A549 (cell line): ENCODE measurements at places on chromosomes 11 and 22.

- no peak for DNase-seq
These were observed 8.6 kb upstream of the GTSE1 start for GRCh38 chr22:46287873-46288751.

- no peak for DNase-seq
These were observed 27.5 kb downstream of the LINC01488 start for GRCh38 chr11:69508974-69509373.

GRCh38 chr11:72700146-72700545 is 25.9 kb upstream of the PDE2A start:
- DNase-seq: no peak

- no peak for DNase-seq
These were observed 522 bp downstream of the CORO1B start for GRCh38 chr11:67442504-67443404.

GRCh38 chr11:9251311-9251710 is 13.8 kb downstream of the DENND5A start:
- DNase-seq: no peak

DNA sequence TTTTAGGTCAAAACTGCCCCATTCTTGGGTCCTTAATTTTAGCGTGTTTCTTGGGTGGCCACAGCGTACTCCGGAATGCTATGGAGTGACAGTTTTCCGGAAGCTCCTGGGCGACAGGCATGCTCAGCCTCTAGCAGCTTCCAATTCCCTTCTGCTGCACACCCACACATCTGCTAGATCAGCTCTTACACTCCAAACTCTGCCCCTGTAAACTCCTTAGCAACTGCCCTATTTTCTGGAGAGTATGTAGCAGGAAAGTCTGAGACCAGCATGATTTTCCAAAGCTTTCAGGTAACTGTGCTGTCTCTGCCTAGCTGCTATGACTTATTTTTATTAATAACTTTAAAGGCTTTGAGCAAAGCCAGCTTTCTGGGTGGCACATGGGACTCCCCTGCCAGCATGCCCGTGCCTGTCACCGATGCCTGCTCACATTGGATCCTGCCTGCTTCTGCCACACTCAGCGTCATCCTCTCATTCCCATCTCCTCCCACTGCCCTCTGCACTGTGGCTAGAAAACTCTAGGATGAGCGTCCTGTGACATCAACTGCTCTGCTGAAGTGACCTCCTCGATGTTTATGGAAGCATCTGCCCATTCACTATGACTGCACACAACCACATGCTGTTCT is 17.3 kb downstream of the TOLLIP start:
- no peak for DNase-seq

GRCh38 chr22:19057539-19057938 is 64.7 kb downstream of the DGCR2 start:
- no peak for DNase-seq

- DNase-seq: no peak
These were observed 29.4 kb downstream of the PPP2R1B start for GRCh38 chr11:111736621-111737443.

- peak; percentile 88 for DNase-seq
These were observed 39.0 kb downstream of the CTNND1 start for GRCh38 chr11:57800444-57801182.

- no peak for DNase-seq
These were observed 55.8 kb upstream of the PAK1 start for GRCh38 chr11:77529685-77530084.

GRCh38 chr22:37205046-37205445 is 7.2 kb downstream of the SSTR3 start:
- no peak for DNase-seq

GRCh38 chr22:49212002-49212401 is 615.7 kb downstream of the BRD1 start:
- DNase-seq: no peak

GRCh38 chr11:5369789-5370188 is 13.8 kb upstream of the OR51M1 start:
- DNase-seq: peak; percentile 1

GRCh38 chr22:37401401-37402183 is 25.7 kb downstream of the ELFN2 start:
- no peak for DNase-seq

- DNase-seq: peak; percentile 67
These were observed 56.4 kb downstream of the MYH9 start for GRCh38 chr22:36331306-36331911.

DNA sequence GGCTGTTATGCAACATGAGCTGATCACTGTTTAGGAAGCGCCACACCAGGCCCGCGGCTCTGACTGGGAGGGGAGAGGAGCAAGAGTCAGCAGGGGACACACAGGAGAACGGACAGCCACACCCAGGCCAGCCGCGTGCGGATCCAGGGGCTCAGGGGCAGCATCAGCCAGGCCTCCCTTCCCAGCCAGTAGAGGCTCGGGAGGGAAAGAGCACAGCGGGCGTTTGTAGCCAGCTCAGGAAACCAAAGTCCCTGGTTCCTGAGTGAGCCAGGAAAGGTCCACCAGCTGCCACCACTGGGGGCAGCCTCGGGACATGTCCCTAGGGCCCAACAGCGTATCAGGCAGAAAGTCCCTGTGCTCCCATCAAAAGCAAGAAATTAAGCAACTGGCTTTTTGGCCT is 71.8 kb upstream of the PITPNB start:
- peak; percentile 13 for DNase-seq

DNA sequence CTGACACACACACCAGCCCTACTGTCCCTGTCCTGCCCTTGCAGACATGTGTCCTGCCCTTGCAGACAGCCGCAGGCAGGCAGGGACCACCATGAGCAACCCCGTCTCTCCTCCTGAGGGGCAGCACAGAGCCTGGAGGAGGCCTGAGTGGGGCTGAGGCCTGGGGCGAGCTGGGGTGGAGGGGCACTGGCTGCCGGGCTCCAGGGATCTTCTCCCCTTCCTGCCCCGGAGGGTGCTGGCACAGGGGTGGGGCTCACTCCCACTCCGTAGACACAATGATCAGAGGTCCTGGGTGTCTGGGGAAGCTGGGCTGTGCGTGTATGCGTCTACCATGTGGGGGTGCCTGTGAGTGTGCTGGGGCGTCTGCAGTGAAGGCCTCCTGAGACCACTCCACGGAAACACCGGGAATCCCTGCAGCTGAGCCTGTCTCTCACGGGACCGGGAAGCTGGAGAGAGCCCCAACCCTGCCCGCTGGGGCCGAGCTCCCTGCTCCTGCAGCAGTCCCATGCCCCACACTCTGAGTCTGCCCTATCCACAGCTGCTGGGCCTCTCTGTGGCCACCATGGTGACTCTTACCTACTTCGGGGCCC is 588 bp downstream of the TSPAN32 start:
- DNase-seq: no peak

DNA sequence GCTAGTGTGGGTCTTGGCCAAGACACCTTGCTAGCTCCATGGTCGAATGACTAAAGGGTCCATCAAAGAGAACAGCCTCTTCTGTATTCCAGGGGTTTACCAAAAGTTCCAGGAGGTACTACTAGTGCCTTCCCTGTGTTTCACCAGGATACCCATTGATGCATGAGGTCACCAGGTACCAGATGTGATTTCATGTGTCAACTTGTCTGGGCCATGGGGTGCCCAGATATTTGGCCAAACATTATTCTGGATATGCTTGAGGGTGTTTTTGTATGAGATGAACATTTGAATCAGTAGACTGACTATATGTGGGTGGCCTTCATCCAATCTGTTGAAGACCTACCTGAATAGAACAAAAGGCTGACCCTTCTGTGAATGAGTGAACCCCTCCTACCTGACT is 92.8 kb downstream of the GALNT18 start:
- no peak for DNase-seq

- no peak for DNase-seq
These were observed 17.3 kb upstream of the LMO2 start for GRCh38 chr11:33909150-33909549.

GRCh38 chr11:27427183-27427980 is 45.2 kb downstream of the LGR4 start:
- no peak for DNase-seq

GRCh38 chr22:25621986-25622385 is 57.5 kb downstream of the GRK3 start:
- no peak for DNase-seq

GRCh38 chr22:29945435-29945834 is 62.5 kb downstream of the MTMR3 start:
- no peak for DNase-seq

DNA sequence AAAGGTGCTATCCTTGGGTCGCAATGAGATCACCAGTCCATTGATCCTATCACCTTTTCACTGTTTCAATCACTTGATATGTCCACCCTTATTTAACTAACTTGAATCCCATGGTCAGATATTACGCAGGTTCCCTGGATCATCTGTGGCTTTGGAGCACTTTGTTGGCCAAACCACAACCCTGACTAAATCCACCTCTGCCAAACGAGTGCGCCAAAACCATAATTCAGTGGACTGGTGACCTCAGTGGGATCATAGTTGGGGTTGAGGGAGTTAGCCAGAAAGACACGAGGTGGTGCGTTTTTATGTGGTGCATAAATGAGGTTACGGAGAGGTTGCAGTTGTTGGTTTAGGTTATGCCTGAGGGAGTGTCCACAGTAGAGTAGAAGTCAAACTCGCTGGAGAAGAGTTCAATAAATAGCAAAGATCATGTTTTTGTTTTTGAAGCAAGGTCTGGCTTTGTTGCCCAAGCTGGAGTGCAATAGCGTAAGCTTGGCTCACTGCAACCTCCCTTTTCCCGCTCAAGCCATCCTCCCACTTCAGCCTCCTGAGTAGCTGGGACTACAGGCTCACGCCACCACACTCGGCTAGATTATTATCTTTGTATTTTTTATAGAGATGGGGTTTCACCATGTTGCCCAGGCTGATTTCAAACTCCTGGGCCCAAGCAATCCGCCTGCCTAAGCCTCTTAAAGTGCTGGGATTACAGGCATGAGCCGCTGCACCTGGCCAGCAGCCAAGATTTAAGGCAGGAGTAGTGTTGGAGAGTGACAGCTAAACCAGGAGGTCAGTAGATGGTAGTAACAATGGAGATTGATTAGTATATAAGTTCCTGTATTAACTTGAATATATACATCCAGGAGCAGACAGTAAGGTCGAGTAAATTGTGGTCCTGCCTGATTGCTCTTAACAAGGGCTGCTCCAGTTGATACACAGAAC is 4.5 kb downstream of the FOXR1 start:
- DNase-seq: no peak

- DNase-seq: no peak
These were observed 20.9 kb downstream of the ST14 start for GRCh38 chr11:130180491-130180890.

DNA sequence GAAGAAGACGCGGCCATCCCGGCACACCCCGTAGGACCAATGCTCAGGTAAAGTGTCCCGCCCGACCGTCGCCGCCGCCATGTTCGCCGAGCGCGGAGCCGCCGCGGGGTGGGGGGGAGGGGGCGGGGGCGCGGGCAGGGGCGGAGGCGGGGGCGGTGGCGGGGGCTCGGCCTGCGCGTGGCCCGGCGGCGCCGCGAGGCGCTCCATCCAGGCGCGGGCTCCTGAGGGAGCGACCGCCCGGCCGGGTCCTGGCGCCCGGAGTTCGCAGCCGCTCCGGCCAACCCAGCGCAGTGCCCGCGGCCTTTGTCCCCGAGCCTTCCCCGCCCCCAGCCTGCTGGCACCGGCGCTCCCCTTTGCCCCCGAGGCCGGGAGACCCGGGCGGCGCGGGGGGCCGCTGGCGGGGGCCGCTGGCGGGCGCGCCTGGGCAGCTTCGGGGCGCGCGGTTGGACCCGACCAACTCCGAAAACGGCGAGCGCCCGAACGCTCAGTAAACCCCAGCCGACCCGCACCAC is at the start of gene PLEKHA7:
TSS of gene PLEKHA7 (minus strand) at position 94 of the 512 bp plus-strand sequence. CDS start at position 81, 13 bp downstream.
- peak; percentile 22 for DNase-seq

GRCh38 chr11:36196411-36196998 is 92.7 kb downstream of the COMMD9 start:
- DNase-seq: no peak

- DNase-seq: no peak
These were observed 181.2 kb downstream of the WNT11 start for GRCh38 chr11:76025068-76025467.

DNA sequence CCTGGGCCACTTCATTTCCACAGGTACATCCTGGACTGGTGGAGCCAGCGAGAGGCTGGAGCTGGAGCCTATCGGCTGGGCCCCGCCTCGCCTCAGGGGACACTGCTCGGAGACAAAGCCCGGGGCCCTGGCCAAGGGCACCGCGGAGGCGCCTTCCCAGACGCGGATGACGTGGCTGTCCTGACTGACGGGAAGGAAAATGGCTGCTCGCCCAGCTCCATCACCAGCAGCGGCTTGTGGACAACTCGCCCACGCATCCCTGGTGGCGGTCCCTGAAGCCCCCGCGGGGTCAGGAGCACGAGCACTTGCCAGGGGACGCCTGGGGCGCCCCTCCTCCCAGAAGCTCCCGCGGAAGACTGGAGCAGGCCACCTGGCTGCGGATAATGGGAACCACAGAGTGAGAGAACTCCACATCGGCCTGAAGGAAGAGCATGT is 49.6 kb downstream of the CECR2 start:
- no peak for DNase-seq

DNA sequence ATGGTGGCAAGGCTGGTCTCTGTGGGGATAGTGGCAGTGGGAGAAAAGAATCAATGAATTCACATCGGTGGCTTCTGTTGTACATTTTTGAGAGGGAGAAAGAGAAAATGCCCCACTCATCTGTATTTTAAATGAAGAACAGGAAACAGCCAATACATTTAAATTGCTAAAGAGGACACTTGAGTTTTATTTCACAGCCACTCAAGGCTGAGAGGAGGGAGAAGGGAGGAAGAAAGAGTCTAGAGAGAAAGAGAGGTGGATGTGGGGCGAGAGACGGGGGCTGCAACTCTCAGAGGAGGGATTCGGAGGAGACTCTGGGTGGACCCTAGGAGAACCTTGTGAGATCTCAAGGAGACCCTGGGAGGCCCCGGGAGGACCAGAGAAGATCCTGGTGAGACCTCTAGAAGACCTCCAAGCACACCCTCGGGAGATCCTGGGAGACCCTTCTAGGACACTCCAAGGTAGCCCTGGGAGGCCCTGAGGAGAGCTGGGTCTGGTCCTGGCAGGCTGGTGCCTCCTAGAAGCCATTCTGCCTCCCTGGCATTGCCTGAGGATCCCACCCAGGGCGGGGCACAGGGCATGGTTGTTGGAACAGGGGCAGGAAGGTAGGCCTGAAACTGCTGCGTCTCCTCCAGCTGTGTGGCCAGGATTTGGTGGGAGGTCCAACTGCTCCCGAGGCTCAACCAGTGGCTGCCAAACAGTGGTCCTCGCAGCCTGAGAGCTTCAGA is 91.0 kb upstream of the SHISAL1 start:
- no peak for DNase-seq

GRCh38 chr11:9396752-9397151 is 12.3 kb downstream of the IPO7 start:
- no peak for DNase-seq

- no peak for DNase-seq
These were observed at the start of gene SLC25A18 for GRCh38 chr22:17562906-17563870. Gene SLC25A18, plus strand, starts transcription at chr22:17563498. Its CDS starts 16,447 bp downstream, at chr22:17579945.

GRCh38 chr11:7968686-7969085 is 3.4 kb upstream of the NLRP10 start:
- no peak for DNase-seq

DNA sequence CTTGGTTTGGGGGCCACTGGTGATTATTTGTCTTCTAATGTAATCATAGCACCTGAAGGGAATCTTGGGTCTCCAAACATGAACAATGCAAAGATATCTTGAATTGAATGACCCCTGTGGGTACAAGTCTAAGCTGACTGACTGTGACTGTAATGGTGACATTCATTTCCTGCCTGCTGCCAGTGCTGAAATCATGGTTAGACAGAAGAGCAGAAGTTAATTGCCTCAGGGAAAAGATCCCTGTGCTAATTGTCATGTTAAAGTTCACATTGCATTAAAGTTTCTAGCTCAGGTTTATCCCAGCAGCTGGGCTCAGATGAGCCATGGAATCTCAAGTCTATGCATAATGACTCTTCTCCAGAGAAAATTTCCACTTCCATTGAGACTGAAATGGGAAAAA is 772.0 kb downstream of the ETS1 start:
- DNase-seq: no peak

GRCh38 chr11:99682646-99683045 is 661.9 kb downstream of the CNTN5 start:
- no peak for DNase-seq
